ENCODE measurements at places on chromosomes 1 and 21.

- H3K4me1 ChIP-seq, result peaks cover 20% of the 10 kb centered on the region
- no peak overlapping the region for H3K4me3 ChIP-seq
- H3K36me3 ChIP-seq, result no peaks in the 10 kb centered on the region
- no peaks in the 10 kb centered on the region for H3K27me3 ChIP-seq
Measured at GRCh38 chr1:43134640-43135039, 37.5 kb downstream of the EBNA1BP2 start.

DNA sequence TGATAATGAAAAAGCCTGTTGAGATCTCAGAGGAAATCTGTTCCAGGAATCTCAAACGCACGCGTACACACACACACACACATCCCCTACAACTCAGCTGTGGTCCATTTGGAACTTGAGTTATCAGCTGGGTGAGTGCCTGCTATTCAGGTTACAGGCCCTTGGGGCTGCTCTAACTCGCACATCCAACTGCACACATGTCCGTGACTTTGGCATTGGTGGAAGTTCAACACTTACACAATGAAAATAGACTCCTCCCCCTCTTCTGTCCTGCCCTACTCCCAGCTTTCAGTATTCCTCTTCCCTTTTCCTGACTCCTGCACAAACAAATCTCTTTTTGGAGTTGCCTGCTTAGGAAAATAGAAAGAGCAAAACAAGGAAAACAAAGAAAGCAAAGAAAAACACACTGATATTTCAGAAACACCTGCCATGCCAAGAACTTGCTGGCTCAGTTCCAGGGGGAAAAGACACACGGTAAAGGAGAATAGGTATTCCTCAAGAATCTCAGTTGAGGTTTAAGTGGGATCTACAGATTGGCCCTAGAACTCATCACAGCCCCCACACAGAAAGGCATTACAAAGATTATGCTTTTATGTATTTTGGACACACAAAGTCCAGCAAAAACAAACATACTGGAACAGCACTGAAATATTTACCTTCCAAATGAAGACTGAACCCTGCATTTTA, 140.9 kb downstream of the TGFBR3 start:
- H3K27ac ChIP-seq, result peak overlapping the region; percentile 31
- no peak for DNase-seq
- H3K27me3 ChIP-seq, result no peaks in the 10 kb centered on the region
- no peaks in the 10 kb centered on the region for H3K36me3 ChIP-seq

GRCh38 chr1:67683316-67683715, 1.7 kb upstream of the GADD45A start:
- peaks cover 4% of the 10 kb centered on the region for H3K36me3 ChIP-seq
- DNase-seq, result no peak
- H3K4me1 ChIP-seq, result peaks cover 46% of the 10 kb centered on the region
- H3K27me3 ChIP-seq, result no peaks in the 10 kb centered on the region
- H3K4me3 ChIP-seq, result peak overlapping the region; percentile 12
- peak overlapping the region; percentile 99 for H3K27ac ChIP-seq

- peaks cover 8% of the 10 kb centered on the region for H3K4me1 ChIP-seq
- peaks cover 13% of the 10 kb centered on the region for H3K27me3 ChIP-seq
- no peaks in the 10 kb centered on the region for H3K36me3 ChIP-seq
Measured at GRCh38 chr1:37663426-37664000, 28.8 kb upstream of the CDCA8 start.

DNA sequence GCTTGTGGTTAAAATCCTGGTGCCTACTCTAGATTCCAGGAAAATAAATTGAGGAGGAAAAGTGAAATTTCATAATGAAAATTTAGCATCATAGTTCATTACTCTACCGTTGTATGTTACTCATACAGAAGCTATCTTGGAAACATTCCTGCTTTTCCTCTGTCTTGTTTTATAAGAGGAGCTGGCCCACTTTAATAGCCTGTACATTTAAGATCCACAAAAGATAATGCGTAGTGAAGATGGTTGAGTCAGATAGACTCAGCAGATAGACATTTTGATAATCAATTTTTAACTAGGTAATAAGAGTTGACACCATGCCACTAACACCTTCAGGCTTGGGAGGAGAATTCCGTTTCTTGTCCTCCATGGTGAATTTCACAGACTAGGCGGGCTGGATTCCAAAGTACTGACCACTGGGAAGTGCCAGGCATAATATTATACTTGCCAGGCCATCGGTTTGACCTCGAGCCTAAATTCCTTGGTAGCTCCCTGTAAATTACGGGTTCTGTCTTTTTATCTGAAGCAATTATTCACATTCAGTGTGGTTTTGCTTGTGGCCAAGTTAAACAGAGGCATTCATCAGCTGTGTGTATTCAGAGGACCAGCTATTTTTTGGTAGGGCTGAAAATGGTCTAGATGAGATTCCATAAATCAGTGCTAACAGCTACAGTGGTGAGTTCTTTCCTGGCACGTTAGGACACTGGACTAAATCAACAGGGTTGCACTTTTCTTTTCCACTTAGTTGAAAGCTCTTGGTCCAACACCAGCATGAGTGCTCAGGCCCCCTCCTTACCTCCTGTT, 111.9 kb upstream of the KAZN start:
- peak overlapping the region; percentile 3 for H3K27ac ChIP-seq
- no peak overlapping the region for H3K4me3 ChIP-seq
- peak; percentile 80 for DNase-seq
- H3K36me3 ChIP-seq, result no peaks in the 10 kb centered on the region
- peaks cover 25% of the 10 kb centered on the region for H3K4me1 ChIP-seq

GRCh38 chr1:234295068-234295467, 78.2 kb upstream of the COA6 start:
- no peak overlapping the region for H3K27ac ChIP-seq
- no peaks in the 10 kb centered on the region for H3K27me3 ChIP-seq
- DNase-seq, result no peak
- H3K36me3 ChIP-seq, result no peaks in the 10 kb centered on the region
- H3K4me3 ChIP-seq, result no peak overlapping the region

DNA sequence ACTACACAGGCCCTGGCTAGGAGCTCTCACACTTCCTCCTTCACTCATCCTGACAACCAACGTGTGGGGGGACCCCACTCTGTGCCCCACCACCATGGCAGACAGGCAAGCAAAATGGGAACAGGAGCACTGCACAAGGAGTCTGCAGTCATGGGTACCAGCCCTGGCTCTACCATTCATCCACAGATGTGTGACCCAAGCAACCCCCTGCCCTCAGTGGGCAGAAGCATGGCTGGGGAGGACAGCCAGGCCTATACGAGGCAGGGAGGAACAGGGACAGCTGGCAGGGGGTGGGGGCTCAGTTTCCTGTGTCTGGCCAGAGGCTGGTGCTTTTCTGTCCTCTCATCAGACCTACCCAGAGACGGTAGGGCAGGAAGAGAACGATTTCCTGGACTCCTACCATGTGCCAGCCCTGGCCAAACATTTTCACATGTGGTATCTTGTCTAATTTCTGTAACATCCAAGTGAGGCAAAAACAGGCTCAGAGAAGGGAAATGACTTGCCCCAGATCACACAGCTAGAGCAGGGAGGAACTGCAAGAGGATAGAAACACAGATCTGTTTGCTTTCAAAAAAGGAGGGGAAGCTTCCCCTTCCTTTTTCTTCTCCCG, 178.0 kb downstream of the HIVEP3 start:
- H3K27ac ChIP-seq, result no peak overlapping the region
- H3K4me1 ChIP-seq, result peaks cover 47% of the 10 kb centered on the region
- DNase-seq, result no peak
- H3K36me3 ChIP-seq, result no peaks in the 10 kb centered on the region

GRCh38 chr21:35046880-35047229, 2.2 kb downstream of the RUNX1 start:
- DNase-seq, result no peak
- H3K27ac ChIP-seq, result peak overlapping the region; percentile 75
- H3K36me3 ChIP-seq, result no peaks in the 10 kb centered on the region
- H3K4me1 ChIP-seq, result peaks cover 41% of the 10 kb centered on the region

- no peaks in the 10 kb centered on the region for H3K27me3 ChIP-seq
- peaks cover 31% of the 10 kb centered on the region for H3K36me3 ChIP-seq
- DNase-seq, result no peak
- no peak overlapping the region for H3K4me3 ChIP-seq
- no peak overlapping the region for H3K27ac ChIP-seq
Measured at GRCh38 chr1:236550961-236551851, 27.4 kb downstream of the LGALS8 start.

- peaks cover 27% of the 10 kb centered on the region for H3K27me3 ChIP-seq
- no peak overlapping the region for H3K4me3 ChIP-seq
Measured at GRCh38 chr21:46093668-46094400, 4.1 kb upstream of the COL6A2 start.

DNA sequence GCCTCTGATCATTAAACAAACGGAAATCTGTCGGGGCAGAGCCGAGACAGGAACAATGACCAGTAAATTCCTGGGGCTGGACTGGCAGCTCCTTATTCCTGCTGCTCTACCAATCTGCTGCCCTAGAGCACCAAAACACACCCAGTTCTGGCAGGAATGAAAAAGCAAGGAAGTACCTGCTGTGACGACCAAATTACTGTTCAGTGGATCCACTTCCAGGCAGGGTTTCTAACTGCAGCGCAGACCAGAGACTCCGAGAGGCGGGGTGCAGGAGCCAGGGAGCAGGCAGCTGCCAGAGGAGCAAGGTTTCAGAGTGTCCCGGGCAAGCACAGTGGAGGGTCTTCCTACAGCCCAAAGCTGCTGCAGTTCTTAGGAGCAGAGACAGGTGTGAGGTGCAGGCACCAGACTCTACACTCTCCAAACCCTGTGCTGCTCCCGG, 32.4 kb downstream of the KANK4 start:
- peak overlapping the region; percentile 25 for H3K4me3 ChIP-seq
- H3K4me1 ChIP-seq, result peaks cover 12% of the 10 kb centered on the region
- no peak overlapping the region for H3K27ac ChIP-seq
- H3K36me3 ChIP-seq, result no peaks in the 10 kb centered on the region

DNA sequence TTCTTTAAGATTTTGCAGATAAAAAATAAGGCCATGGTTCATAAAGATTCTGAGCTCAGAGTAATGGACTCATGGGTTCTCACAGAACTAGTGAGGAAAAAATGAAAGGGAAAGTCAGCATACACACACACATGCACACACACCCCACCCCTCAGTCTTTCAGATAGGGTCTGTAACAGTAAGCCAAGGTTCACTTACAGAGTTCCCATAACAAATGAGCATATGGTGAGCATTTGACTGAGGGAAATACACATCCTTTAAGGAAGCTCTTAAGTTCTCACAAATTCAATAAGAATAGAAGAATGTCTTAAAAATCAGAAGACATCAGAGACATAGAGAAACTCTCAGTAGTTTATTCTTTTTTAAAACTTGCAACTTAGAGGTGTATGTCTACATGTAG, 57.9 kb downstream of the NTMT2 start:
- no peaks in the 10 kb centered on the region for H3K27me3 ChIP-seq
- no peak overlapping the region for H3K4me3 ChIP-seq
- H3K36me3 ChIP-seq, result no peaks in the 10 kb centered on the region

DNA sequence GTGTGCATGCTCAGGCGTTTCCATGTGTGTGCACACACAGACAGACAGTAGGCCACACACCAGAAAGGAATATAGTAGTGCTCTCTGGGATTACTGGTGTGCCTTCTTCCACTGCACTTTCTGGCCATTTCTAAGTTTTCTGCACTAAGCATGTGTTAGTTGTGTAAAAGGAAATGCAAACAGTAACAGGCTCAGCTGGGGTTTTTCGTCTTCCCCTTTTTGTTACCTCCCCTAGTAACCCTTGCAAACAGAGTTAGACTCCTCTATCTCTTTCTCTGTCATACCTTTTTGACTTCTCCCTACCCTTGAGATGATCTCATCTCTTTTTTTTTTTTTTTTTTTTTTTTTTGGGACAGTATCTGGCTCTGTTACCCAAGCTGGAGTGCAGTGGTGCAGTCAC, 196.3 kb downstream of the SDCCAG8 start:
- H3K36me3 ChIP-seq, result peaks cover 2% of the 10 kb centered on the region
- no peak overlapping the region for H3K4me3 ChIP-seq
- no peak overlapping the region for H3K27ac ChIP-seq
- no peaks in the 10 kb centered on the region for H3K27me3 ChIP-seq
- DNase-seq, result no peak

GRCh38 chr1:86378813-86379212, 17.3 kb downstream of the ODF2L start:
- DNase-seq, result no peak
- no peaks in the 10 kb centered on the region for H3K27me3 ChIP-seq
- no peaks in the 10 kb centered on the region for H3K4me1 ChIP-seq
- H3K27ac ChIP-seq, result no peak overlapping the region
- peaks cover 3% of the 10 kb centered on the region for H3K36me3 ChIP-seq

DNA sequence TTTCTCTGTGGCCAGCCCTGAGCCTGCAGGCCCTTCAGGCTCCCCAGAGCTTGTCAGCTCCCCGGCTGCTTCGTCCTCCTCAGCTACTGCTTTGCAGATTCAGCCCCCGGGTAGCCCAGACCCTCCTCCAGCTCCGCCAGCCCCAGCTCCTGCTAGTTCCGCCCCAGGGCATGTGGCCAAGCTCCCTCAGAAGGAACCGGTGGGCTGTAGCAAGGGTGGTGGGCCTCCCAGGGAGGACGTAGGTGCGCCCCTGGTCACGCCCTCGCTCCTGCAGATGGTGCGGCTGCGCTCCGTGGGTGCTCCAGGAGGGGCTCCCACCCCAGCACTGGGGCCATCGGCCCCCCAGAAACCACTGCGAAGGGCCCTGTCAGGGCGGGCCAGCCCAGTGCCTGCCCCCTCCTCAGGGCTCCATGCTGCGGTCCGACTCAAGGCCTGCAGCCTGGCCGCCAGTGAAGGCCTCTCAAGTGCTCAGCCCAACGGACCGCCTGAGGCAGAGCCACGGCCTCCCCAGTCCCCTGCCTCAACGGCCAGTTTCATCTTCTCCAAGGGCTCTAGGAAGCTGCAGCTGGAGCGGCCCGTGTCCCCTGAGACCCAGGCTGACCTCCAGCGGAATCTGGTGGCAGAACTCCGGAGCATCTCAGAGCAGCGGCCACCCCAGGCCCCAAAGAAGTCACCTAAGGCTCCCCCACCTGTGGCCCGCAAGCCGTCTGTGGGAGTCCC, 45.4 kb downstream of the YARS1 start:
- peaks cover 28% of the 10 kb centered on the region for H3K36me3 ChIP-seq
- peaks cover 44% of the 10 kb centered on the region for H3K4me1 ChIP-seq
- no peaks in the 10 kb centered on the region for H3K27me3 ChIP-seq

- no peaks in the 10 kb centered on the region for H3K4me1 ChIP-seq
- no peak overlapping the region for H3K4me3 ChIP-seq
- no peaks in the 10 kb centered on the region for H3K27me3 ChIP-seq
Measured at GRCh38 chr1:68085752-68086151, 35.3 kb upstream of the DIRAS3 start.

- H3K27ac ChIP-seq, result no peak overlapping the region
- no peak for DNase-seq
- H3K4me3 ChIP-seq, result no peak overlapping the region
- no peaks in the 10 kb centered on the region for H3K36me3 ChIP-seq
Measured at GRCh38 chr21:37742532-37742931, 173.7 kb downstream of the KCNJ6 start.

GRCh38 chr1:95716550-95716949, 482.5 kb downstream of the RWDD3 start:
- H3K4me3 ChIP-seq, result no peak overlapping the region
- H3K36me3 ChIP-seq, result no peaks in the 10 kb centered on the region
- no peak for DNase-seq

GRCh38 chr1:92739669-92740524, 45.0 kb downstream of the EVI5 start:
- no peak overlapping the region for H3K27ac ChIP-seq
- H3K4me3 ChIP-seq, result no peak overlapping the region
- H3K4me1 ChIP-seq, result no peaks in the 10 kb centered on the region

GRCh38 chr1:108717774-108718316, 5.1 kb downstream of the FNDC7 start:
- H3K4me3 ChIP-seq, result no peak overlapping the region
- no peak for DNase-seq
- H3K4me1 ChIP-seq, result peaks cover 14% of the 10 kb centered on the region

- no peaks in the 10 kb centered on the region for H3K27me3 ChIP-seq
- no peaks in the 10 kb centered on the region for H3K4me1 ChIP-seq
- H3K4me3 ChIP-seq, result no peak overlapping the region
- DNase-seq, result no peak
- H3K36me3 ChIP-seq, result no peaks in the 10 kb centered on the region
- H3K27ac ChIP-seq, result no peak overlapping the region
Measured at GRCh38 chr1:65756616-65757015, 36.1 kb upstream of the PDE4B start.
